ENCODE measurements at places on chromosomes 11 and 22. TPM values are rescaled to one million over a fixed set of nuclear protein-coding genes. Genes with fewer than 3 reads are reported as not detected.
A peak's percentile ranks its signal among the peaks of the same experiment; 100 is the strongest.

The DDI1 gene
- total RNA-seq: not detected

The TMEM191B gene
- 8.6 TPM for total RNA-seq

The MUC15 gene
- total RNA-seq: 0.70 TPM

DNA sequence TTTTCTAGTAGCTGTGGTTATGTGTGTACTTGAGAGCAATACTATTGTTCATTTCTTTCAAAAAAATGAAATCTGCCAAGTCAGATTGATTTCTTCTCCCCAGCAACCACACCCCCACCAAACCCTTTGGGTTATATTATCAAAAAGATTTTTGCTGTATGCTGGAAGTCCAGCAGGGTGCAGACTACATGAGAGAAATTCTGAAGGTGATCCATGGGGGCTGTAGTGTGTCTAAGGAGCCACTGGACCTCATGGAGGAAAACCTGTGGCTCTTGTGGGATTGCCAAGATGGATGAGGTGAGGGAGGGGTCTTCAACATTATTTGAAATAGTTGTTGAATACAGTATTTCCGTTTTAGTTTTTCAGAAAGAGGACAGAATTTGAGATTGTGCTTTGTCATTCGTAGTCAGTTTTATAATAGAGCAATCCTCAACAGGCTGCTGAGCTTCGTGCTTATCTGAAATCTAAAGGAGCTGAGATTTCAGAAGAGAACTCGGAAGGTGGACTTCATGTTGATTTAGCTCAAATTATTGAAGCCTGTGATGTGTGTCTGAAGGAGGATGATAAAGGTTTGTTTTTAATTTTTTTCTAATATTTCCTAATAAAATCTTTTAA is 3.1 kb downstream of the EIF3M start:
- no peak overlapping the region for H3K4me3 ChIP-seq
- no peaks in the 10 kb centered on the region for H3K36me3 ChIP-seq
- peaks cover 14% of the 10 kb centered on the region for H3K4me1 ChIP-seq
- peak; percentile 39 for DNase-seq
- no peaks in the 10 kb centered on the region for H3K27me3 ChIP-seq

GRCh38 chr11:108803776-108804175 is 138.9 kb downstream of the DDX10 start:
- H3K36me3 ChIP-seq: no peaks in the 10 kb centered on the region
- H3K4me3 ChIP-seq: no peak overlapping the region
- H3K27ac ChIP-seq: no peak overlapping the region

GRCh38 chr22:32823024-32823730 is 21.7 kb downstream of the TIMP3 start:
- H3K4me1 ChIP-seq: no peaks in the 10 kb centered on the region
- DNase-seq: peak; percentile 67
- H3K27ac ChIP-seq: no peak overlapping the region

DNA sequence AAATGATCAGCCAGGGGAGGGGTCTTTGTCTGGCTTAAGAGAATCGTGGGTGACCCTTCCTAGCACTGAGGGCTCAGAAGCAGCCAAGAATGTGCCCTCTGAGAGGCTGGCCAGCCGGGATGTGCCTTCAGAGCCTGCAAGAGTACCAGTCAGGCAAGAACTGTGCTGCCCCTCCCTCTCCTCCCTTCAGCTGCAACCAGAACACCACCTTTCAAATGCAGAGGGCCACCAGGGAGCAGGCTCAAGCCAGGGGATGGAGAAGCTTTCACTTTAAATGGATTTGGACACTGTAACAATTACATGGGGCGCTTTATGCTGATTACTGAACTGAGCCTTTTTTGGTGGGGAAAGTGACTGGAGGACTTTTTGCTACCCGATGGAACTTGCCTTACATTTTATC is 44.9 kb upstream of the TENM4 start:
- no peaks in the 10 kb centered on the region for H3K27me3 ChIP-seq
- H3K4me3 ChIP-seq: no peak overlapping the region
- no peaks in the 10 kb centered on the region for H3K4me1 ChIP-seq
- no peak for DNase-seq
- no peaks in the 10 kb centered on the region for H3K36me3 ChIP-seq
- H3K27ac ChIP-seq: no peak overlapping the region

- H3K27me3 ChIP-seq: no peaks in the 10 kb centered on the region
- no peaks in the 10 kb centered on the region for H3K36me3 ChIP-seq
- H3K27ac ChIP-seq: no peak overlapping the region
- no peak overlapping the region for H3K4me3 ChIP-seq
- no peak for DNase-seq
Measured at GRCh38 chr11:80165744-80166143, 724.9 kb upstream of the TENM4 start.
